ENCODE measurements at places on chromosomes 13 and 19.

DNA sequence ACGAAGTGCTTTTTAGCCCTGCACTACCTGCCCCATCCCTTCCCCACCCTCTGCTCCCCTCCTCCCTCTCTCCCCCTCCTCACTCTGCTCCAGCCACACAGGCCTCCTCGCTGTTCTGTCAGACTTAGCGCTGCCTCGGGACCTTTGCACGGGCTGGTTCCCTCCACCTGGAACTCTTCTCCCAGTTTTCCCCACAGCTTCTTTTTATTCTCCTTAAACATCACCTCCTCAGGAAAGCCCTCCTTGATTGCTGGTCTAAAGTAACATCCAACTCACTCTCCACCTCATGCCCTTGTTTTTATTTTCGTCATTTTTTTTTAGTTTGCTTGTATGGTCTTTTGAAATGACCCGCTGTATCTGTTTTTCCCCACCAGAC lies 19.6 kb upstream of the ZNRF4 start:
- no peak for DNase-seq

GRCh38 chr13:44125943-44126469 lies 246.3 kb downstream of the LACC1 start:
- no peak for DNase-seq

DNA sequence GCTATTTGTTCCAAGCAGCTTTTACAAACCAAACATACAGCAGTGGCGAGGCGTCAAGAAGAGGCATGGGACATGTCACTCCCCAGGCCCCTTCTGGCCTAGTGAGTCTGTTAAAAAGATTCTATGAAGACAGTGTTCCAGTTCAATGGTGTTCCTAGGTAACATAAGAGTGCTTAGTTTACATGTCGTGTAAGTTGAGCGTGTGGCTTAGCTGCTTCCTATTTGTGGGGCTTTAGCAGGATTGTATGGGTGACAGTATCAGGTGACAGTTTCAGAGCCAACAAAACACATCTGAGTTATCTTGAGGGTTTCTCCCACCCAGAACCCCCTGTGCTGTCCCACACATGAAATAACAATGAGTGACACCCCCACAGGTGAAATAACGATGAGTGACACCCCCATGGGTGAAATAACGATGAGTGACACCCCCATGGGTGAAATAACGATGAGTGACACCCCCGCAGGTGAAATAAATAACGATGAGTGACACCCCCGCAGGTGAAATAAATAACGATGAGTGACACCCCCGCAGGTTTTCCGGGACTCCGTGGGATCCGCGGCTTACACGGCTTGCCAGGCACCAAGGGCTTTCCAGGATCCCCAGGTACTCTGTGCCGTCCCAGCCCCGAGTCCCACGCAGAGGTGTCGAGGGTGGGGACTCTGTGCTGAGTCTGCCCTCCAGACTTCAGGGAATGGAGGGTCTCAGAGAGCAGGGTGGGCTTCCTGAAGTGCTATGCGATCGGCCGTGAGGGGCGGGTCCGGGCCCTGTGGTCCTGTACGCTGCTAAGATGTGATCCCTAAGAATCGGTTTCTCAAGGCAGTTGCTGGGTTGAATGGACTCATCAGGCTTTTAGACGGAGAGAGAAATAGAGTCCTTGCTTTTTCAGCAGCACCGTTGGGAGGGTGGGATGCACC lies 68.6 kb downstream of the RAB20 start:
- no peak for DNase-seq

GRCh38 chr19:8398311-8398771 lies 8.2 kb downstream of the RAB11B start:
- no peak for DNase-seq

DNA sequence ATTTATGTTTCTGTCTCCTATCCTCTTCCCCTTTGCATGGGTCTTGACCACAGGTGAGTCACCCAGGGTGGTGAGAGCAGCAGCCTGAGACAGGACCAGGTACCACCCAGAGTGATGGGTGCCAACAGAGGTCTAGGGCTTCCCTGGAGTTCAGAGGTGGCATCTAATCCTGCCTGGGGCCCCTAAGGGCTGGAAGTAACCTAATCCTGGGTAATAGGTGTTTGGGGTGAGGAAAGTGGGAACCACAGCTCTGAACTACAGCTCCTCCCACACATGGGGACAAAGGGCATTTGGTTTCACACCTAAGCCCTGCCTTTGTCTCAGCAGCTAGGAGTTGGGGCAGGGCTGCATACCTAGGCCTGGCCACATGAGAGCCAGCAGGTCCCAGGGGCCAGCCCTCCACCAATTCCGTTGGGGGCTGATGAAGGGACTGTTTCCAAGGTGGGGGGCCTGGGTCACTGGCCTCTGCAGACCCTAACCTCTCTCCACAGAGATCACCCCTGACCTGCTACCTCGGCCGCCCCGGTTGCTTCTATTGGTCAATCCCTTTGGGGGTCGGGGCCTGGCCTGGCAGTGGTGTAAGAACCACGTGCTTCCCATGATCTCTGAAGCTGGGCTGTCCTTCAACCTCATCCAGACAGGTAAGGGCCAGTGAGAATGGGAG lies 8.0 kb downstream of the SPHK2 start:
- DNase-seq, result peak; percentile 68

GRCh38 chr13:27952876-27953675 lies 16.0 kb downstream of the CDX2 start:
- no peak for DNase-seq

Data from activated CD8-positive, alpha-beta memory T cell treated with anti-CD3 and anti-CD28 coated beads for 24 hours (primary cell).